RCC 7860 (cell line): ENCODE measurements at places on chromosomes 12 and 14.

- no peak for DNase-seq
These were observed 501.1 kb downstream of the VRK1 start for GRCh38 chr14:97298331-97298730.

GRCh38 chr14:106069804-106070625 is 543.6 kb downstream of the TMEM121 start:
- DNase-seq, result no peak

DNA sequence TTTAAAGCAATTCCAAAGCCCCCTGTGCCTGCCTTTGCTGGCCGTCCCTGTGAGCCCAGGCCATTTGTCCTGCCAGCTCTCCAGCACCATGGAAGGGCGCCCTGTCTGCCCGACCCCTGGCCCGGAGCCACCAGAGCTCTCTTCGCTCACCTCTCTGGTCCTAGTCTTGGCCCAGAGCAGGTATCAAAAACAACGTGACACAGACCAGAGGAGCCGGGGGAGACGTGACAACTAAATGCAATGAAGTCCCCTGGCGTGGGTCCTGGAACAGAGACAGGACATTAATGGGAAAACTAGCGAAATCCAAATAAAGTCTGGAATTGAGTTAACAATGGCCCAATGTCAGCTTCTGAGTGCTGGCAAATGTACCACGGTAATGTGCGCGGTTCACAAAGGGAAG is 83.2 kb upstream of the DIO3 start:
- no peak for DNase-seq

- DNase-seq, result no peak
These were observed 24.2 kb downstream of the TRAFD1 start for GRCh38 chr12:112149596-112149995.

DNA sequence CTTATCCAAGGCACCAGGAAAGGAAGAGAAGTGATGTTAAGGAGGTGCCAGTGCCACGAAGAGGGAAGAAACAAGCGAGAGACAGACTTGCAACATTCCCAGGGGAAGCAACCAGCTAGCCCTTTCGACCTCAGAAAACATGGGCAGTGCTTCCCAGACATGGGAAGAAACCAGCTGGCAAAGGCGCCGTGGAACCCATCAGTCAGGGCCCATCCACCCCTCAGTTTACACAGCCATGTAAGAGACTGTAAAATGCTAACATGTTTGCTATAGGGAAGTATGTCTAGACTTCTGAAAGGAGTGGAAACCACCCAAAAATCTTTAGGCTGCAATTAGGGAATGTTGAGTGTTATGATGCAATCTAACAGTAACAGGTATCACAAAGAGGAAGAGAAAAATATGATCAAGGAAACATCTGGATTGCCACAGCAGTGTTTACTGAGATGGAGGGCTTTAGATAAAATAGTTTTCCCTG is 26.3 kb downstream of the ANAPC5 start:
- DNase-seq, result no peak

DNA sequence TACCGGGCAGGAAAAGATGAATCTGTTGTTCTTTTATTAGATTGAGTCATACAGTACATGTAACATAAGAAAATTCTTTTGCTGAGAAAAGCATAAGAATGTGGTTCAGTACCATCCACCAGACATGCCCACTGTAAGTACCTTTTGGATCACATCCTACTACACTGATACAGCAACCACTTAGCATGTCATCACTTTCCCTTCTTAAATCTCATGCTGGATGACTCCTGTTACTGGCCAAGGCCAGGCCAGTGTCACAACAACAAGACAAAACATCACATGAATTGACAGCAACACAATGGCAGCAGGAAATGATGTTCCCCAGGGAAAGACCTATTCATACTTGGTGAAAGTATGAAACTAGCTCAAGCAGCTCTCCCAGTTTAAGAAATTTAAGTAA is 46.4 kb downstream of the STXBP6 start:
- DNase-seq, result no peak

DNA sequence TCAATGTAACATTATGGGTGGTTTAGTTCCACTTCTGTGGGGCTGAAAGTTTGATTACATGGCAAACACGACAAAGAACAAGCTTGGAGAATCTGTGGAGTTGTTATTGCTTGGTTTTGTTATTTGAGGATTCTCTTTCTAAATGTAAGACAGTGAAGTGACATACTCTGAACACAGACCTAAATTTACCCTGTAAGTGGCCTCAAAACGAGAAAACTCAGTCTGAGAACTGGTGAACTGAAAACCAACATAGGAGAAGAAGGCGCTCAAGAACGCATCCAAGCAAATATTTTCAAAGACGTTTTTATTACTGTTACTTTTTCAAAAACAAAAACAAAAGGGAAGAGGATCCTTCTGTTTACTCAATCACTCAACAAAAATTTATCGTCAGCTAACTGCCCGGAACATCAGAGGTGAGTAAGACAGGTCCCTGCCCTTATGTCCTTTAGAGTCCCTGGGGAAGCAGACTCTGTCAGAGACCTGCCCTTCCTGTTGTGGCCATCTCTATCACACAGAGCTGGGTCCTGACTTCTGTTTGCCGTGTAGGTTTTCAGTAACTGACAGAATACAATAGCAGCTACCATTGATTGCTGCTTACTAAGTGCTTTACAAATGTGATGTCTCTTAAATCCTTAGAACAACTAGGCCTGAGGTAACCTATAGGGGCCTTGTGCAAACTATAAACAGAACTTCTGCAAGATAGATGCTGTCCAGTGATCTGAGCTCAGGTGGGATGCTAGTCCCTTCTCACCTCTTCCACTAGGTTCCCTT is 79.3 kb upstream of the C12orf71 start:
- DNase-seq, result no peak

GRCh38 chr12:131000000-131000486 is 46.3 kb downstream of the ADGRD1 start:
- no peak for DNase-seq

- DNase-seq, result no peak
These were observed 196.6 kb upstream of the DCN start for GRCh38 chr12:91379051-91379775.

- DNase-seq, result no peak
These were observed 146.2 kb downstream of the DACT1 start for GRCh38 chr14:58783792-58784511.

GRCh38 chr14:33279865-33280264 is 341.2 kb downstream of the NPAS3 start:
- DNase-seq, result no peak

- DNase-seq, result no peak
These were observed 23.6 kb downstream of the SPTSSA start for GRCh38 chr14:34438438-34438837.

- no peak for DNase-seq
These were observed 240.5 kb downstream of the C12orf75 start for GRCh38 chr12:105570944-105571343.

DNA sequence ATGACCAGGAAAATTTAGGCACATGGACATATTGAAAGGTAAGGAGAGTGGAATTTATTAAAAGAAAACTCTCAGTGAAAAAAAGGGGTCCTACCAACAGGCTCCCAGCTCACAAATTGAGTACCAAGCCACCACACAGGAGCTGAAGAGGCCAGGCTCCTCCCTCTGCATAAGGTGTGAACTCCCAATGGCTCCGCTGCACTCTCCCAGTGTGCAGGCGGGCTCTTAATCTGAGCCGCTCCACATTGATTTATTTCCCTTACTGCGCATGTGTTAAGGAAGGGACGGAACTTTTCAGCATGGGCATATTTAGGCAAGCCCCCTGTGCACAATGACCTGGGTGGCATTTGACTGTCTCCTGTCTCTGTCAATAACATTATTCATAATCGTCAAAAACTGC is 68.6 kb upstream of the PLEKHG7 start:
- no peak for DNase-seq
